Activated T-cell treated with anti-CD3 and anti-CD28 coated beads for 24 hours (primary cell): ENCODE measurements at places on chromosomes 4 and X.

DNA sequence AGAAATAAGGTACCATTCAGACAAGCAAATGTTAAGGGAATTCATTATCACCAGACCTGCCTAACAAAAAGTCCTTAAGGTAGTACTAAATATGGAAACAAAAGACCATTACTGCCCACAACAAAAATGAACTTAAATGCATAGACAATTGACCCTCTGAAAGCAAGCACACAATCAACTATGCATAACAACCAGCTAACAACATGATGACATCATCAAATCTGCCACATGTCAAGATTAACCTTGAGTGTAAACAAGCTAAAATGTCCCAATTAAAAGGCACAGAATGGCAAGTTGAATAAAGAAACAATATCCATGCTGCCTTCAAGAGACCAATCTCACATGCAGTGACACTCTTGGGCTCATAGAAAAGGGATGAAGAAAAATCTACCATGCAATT lies 160.7 kb upstream of the CPXCR1 start:
- no peak for DNase-seq

GRCh38 chr4:146674829-146675570 lies 36.3 kb downstream of the POU4F2 start:
- DNase-seq = no peak

- no peak for DNase-seq
These were observed 11.5 kb downstream of the ANXA5 start for GRCh38 chr4:121685257-121685656.

DNA sequence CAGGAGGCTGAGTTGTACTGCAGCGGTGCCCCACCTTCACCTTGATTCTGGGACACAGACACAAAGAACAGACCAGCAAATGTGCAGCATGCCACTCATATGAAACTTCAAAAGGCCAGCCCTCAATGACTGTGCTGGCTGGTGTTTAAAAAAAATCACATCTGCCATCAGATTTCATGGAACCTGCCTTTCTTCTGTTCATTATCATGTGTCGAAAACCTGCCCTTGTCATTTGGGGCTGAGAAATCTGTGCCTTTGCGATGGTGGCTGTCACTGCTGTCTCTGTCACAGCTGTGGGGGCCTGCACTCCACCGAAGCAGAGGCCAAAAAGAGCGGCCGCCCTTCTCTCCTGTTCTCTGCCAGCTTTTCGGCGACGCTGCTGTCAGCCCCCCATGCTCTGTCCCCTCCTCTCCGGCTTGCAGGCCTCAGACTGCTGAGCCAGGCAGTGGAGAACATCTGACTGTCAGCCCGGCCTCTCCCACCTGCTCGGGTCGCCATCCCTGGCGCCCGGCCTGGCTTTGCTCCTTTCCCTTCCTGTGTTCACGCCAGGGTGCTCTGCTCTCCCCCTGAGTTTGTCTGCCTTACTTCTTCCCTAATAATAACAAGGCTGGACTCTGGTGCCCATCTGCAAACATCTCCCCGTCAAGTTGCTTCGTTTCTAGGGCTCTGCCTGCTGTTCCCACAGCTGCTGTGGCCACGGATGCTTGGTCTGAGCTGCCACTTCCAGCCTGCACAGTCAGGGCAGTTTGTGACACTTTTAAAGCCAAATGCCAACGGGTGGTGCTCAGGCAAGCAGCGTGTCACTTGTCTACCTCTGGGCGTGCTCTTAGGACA lies 355.2 kb downstream of the UNC5C start:
- no peak for DNase-seq

DNA sequence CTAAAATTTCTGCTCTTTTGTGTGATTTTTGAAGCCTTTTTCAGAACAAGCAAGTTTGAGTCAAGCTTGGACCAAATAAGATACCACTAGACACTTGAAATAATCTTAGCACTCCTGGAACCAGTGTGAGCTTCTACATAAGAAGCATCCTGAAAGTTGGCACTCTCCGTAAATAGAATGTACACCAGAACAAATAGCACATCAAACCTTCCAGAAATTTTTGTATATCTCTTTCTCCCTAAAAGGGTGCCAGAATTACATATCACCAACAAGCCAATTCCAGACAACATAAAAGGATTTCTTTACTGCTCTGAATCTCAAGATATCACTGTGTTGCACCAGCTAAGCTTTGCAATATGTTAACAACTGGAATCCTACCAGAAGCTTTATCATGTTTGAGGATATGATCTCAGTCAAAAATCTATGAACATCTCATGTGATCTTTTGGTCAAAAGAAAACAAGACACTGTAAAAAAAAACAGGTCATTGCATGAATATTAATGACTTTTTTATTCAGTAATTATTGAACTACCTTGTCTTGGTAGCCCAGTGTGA lies 117.2 kb downstream of the PRSS12 start:
- no peak for DNase-seq

GRCh38 chr4:187602339-187603092 lies 393.1 kb upstream of the ZFP42 start:
- DNase-seq = no peak

- DNase-seq = no peak
These were observed 76.1 kb upstream of the IRF2 start for GRCh38 chr4:184550476-184550875.

- DNase-seq = no peak
These were observed 377.9 kb downstream of the FAM133A start for GRCh38 chrX:94051926-94052325.

- DNase-seq = no peak
These were observed 175.9 kb downstream of the DCLK2 start for GRCh38 chr4:150253965-150254630.

DNA sequence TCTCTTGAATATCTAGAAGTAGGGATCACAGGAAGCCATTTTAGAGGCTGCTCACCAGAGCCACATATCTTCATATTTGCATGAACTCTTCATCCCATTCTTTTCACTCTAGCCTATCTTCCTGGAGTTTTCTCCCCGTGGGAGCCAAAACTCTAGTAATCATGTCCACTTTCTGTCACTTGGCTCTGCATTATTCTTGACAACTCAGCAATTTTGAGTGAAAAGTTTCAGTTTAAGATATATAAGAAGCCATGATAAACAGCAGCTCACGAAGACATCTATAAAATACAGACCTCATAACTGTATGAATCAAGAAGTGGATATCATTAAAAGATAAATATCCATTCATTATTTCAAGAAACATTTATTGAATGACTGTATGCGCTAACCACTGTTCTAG lies 79.1 kb upstream of the NR0B1 start:
- no peak for DNase-seq

- DNase-seq = no peak
These were observed 219.2 kb downstream of the ARAP2 start for GRCh38 chr4:36024901-36025660.

- no peak for DNase-seq
These were observed 12.3 kb upstream of the FGF5 start for GRCh38 chr4:80254114-80254513.
